ENCODE measurements at places on chromosomes 5 and 9. TPM values are rescaled to one million over a fixed set of nuclear protein-coding genes. Genes with fewer than 3 reads are reported as not detected.
A peak's percentile ranks its signal among the peaks of the same experiment; 100 is the strongest.

DNA sequence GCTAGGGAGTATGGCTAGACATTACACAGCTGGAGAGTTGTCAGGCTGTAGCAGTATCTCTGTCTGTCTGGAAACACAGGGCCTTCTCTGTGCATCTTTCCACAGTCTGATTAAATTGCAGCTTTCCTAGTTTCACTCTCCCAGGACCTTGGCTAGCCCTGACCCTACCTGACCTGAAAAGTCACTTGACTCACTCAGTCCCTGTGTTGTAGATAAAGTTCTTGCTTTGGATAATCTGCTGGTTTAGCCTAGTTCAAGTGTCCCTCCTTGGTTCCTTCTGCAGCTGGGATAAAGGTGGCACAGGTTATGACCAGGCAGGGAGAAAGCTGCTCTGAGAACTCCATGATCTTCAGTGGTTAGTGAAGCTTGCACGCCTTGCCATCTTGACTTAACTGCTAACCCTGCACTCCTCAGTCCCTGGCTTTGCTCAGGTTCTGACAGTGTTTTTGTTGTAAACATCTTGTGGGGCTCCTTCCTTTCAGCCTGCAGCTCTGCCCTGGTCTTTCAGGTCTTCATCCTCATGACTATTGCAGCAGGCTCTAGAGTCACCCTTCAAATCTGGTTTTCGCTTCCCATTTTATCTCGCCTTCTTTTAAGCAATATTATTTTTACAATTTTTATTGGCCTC, 101.0 kb downstream of the PIP5K1B start:
- DNase-seq, result no peak

- DNase-seq, result no peak
These were observed 140.0 kb downstream of the GCNT1 start for GRCh38 chr9:76598981-76599380.

DNA sequence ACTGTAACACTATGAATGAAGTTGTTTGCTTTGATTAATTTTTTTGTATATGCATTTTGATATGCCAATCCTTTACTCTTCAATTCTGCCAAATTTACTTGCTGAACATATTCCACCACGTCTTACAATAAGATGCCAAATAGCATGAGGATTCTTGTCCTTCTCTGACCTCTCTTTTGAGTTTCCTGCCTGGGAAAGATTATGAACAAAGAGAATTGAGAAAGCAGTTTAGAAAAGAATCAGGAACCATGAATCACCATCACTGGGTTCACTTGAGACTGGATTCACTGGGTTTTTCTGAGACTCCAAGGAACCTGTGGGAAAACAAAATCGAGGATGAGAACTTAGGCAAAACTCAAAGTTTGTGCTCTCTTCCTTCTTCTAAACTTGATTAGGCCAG, 256.5 kb downstream of the CETN3 start:
- no peak for DNase-seq

DNA sequence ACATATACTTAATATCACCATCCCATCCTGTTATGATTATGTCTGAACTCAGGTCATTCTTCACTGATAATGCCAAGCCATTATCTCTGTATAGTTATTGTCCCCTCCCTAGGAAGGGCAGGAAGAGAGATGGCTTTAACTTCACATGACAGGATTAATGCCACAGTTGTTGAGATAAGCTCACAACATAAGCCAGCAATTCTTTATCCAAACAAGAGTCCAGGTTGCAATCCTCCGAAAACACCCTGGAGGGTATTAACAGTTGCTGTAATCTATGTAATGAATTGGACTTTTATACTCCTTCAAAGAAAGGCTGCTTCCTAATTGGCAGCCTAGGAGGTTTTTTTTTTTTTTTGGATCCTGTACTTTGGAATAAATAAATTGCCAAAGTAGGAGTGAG, 779.4 kb downstream of the SEMA5A start:
- DNase-seq, result no peak

The LECT2 gene
- total RNA-seq, result not detected

DNA sequence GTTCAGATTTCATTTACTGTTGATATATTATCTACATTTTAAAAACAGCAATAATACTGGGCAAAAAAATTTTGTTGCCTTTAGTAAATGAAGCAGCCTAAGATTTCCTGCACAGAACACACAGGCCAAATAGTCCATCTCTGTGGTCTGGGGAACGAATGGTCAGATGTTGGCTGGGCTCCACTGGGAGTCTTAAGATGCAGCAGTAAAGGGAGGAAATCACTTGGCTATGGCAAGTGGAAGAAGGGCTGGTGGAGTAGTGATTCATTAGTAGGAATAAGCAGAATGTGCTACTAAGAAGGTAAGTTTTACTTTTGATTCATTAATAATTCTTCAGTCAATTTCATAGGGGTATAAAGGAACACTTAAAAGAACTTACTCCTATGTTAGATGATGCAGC, 91.1 kb upstream of the ARRDC3 start:
- DNase-seq, result no peak

- no peak for DNase-seq
These were observed 1.3 kb downstream of the FGF1 start for GRCh38 chr5:142684508-142685041.

DNA sequence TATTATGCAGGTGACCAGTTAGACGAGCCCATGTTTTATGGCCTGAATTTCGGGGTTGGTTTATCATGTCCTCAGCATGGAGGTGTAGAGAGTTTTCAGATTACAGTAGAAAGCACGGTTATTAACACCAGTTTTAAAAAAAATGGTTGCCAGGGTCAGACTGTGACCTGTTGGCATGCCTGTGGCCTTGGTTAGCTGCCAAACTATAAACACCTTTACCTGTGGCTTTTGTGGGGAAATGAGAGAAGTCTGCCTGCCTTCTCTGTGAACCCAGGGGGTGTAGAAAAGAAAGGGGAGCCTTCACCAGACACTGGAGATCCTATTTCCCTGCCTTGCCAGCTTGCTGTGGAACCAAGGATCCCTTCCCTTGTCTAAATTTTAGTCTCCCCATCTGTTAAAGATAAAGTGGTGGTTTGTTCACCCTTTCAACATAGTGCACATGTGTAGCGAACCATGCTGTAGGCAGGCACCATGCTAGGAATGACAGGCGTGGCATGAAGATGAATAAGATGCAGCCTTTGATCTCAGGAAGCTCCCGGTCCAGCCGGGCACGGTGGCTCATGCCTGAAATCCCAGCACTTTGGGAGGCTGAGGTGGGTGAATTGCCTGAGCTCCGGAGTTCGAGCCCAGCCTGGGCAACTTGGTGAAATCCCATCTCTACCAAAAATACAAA, 6.1 kb upstream of the PHF19 start:
- no peak for DNase-seq

GRCh38 chr5:4983701-4984100, 156.4 kb upstream of the ADAMTS16 start:
- no peak for DNase-seq

- DNase-seq, result peak; percentile 66
These were observed 142.3 kb upstream of the ANKH start for GRCh38 chr5:15013654-15014463.

GRCh38 chr5:63961125-63961597, 1.1 kb downstream of the HTR1A start:
- DNase-seq, result no peak

DNA sequence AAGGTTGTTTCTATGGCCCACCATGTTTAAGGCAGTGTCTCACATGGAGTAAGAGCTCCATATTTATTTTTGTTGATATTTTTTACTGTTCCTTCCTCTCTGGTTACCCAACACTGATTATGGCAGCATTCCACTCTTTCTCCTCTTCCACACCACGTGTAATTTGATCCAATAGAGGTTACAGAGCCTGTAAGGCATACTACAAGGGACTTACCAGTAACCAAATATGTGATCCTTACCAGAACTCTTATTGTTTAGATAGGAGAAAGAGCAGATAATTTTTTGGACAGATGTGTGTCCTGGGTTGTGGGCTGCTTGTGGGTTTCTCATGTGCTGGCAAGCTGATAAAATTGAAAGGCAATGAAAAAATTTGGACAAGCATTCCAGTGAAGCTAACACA, 261.3 kb downstream of the TMEM167A start:
- DNase-seq, result no peak

DNA sequence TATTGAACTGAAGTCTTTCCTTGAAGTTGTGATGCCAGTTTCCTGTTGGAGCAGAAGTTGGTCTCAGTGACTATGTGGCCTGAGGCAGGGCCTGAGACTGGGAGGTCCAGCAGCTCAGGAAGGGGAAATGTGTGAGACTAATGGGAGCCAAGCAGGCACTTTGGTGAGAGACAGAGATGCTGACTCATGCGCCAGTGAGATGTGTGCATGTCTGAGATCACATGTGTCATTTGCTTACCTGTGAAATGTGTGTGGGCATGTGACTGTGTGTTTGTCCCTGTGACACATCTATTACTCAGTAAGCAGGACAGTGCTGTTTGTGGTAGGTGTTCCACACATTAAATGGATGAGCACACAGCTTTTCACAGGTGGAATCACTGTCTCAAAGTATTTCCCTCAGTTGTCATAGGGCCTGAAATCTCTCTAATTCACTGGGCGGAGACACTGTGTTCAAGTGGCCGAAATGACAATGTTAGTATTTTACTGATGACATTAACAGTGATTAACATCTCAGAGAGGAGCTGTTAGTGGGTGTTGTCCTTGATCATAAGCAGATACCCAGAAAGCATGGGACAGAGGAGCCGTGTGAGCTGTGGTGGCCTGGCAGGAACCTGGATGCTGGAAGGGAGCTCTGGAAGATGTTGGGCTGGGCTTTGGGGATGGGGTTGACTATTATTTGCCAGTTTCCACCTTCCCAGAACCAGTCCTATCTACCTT, 7.4 kb downstream of the NPR2 start:
- DNase-seq, result peak; percentile 88

DNA sequence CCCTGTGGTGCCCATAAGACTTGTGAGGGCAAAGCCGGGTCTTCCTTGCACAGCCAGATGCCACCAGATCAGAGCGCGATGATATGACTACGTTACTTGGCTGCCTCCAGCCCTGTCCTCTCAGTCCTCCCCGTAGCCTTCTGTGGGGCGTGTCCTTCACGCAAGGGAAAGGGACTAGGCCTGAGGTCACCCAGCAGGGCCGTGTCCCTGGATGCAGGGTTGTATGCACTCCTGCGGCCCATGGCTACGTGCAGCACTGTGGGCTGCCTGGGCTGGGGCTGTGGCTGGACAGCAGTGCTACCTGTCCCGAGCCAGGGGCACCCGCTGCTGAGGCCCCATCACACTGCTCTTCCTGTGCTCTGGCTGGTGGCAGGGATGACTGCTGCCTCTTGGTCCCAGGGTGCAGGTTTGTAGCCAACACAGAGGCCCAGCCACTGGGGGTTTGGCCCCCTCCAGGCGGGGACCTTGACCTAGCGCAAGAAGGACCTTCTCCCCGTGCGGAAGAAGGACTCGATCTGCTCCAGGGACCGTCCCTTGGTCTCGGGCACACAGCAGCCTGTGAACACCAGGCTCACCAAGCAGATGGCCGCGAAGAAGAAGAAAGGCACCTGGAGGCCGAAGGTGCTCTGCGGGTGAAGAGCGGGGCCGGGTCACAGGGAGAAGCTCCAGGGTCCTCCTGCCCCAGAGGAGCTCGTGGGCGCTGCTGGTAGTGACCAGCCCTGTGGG, 7.2 kb downstream of the SLC2A6 start:
- no peak for DNase-seq

The EMB gene
- under 0.01 TPM for total RNA-seq

The DAB2IP gene
- 15.3 TPM for total RNA-seq

DNA sequence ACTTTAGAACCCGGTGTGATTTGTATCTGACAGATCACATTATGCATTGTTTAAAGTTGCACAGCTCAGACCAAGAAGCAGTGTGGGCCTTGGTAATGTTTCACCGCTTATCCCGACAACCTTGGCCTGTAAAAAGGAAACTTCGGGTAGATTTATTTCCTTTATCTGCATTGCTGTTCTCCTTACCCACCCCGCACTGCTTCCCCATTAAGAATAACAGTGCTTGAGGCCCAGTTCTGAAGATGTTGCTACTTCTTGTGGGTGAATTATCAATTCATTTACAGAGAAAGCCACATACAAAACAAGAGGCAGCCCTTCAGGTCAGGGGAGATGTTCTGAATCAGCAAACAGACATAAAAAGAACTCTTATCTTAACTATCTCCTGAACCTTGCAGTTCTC, 8.4 kb downstream of the SMARCA2 start:
- DNase-seq, result no peak

The MRPL50 gene
- 14.1 TPM for total RNA-seq

DNA sequence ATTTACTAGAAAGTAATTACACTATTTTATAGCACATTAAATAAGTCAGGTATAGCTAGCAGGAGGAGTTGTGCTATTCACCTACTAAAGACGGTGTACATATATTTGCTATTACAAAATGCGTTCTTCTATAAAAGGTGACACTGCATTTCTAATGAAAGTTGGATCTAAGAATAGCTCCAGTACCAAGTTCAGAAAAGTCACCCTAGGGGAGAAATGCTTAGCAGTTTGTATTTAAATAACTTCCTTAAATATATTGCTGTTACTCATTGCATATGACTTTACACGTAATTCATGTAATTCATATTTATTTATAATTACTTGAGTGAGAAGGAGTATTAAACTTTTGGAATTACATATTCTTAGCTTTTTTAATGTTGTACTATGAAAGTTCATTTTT, 7.0 kb upstream of the SUB1 start:
- no peak for DNase-seq

DNA sequence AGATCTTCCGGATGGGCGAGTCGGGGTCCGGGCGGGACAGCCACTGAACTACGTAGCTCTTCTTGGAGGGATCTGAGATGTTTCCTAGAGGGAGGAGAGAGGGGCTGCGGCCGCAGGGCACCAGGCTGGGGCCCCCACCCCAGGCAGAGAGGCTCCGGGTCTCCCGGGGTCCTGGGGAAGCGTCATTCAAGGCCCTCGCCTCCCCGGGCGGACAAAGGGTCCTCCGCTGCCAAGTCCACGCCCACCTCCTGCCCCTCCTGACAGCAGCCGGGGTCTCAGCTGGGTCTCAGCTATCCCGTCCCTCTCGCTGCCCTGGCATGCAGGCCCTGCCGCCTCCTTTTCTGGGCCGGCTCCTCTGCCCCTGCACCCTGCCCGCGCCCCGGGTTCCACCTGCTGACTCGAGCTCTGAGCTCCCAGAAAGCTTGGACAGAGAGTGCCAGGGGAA, 61.5 kb downstream of the ZNF354C start:
- DNase-seq, result no peak

- DNase-seq, result no peak
These were observed 6.3 kb upstream of the KCNIP1 start for GRCh38 chr5:170497311-170498038.

The FST gene
- total RNA-seq, result 19.6 TPM

- no peak for DNase-seq
These were observed 12.8 kb upstream of the TRMT10B start for GRCh38 chr9:37740631-37741328.

- no peak for DNase-seq
These were observed 14.8 kb upstream of the ZNF474 start for GRCh38 chr5:122114501-122114900.

DNA sequence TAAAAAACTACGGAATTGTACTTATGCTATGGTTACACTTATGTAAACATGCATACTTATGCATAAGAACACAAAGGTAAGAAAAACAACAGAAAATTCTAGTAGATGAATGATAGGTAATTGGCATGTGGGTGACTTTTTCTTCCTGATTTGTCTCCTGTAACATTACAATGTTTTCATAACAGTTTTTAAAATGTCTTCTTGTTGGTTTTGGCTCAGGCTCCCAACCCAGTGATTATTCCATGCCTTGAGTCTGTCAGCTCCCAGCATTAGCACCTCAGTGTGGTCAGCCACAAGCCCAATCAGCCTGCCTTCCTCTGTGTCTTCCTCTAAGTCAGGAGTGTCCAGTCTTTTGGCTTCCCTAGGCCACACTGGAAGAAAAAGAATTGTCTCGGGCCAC, 7.9 kb upstream of the FOXE1 start:
- no peak for DNase-seq

Measured in dermis microvascular lymphatic vessel endothelial cell (primary cell).